SJCRH30 (cell line): ENCODE measurements at places on chromosomes 6 and 20.

GRCh38 chr20:37567331-37567665 is 39.6 kb upstream of the BLCAP start:
- peak overlapping the region; percentile 26; the same call in 1 of the 2 replicates for H3K27ac ChIP-seq
- H3K4me1 ChIP-seq = peaks cover 37% of the 10 kb centered on the region
- H3K36me3 ChIP-seq = no peaks in the 10 kb centered on the region
- peak overlapping the region; percentile 22 for H3K4me3 ChIP-seq

- H3K27ac ChIP-seq = no peak overlapping the region
- no peaks in the 10 kb centered on the region for H3K27me3 ChIP-seq
- H3K4me3 ChIP-seq = no peak overlapping the region
- peaks cover 14% of the 10 kb centered on the region for H3K4me1 ChIP-seq
Measured at GRCh38 chr6:119543332-119543731, 193.8 kb upstream of the MAN1A1 start.

DNA sequence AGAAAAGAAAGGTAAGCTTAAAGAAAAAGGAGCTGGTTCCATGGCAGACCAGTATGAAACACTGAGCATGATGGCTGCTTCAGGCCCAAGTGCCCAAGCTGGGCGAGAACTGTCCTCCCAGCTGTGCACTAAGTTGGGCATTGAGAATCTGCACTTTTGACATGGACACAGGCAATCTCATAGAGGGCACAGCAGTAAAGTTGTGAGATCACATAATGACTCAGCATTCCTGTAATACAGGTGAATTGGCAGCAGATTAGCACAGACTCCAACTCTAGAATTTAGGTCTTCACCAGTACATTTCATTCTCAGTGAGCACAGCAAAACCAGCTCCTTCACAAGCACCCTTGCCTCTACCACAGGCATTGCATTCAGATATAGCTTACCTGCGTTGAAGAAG is 343.4 kb downstream of the PKHD1 start:
- no peak overlapping the region for H3K4me3 ChIP-seq
- H3K4me1 ChIP-seq = no peaks in the 10 kb centered on the region
- no peak overlapping the region for H3K27ac ChIP-seq
- H3K36me3 ChIP-seq = no peaks in the 10 kb centered on the region

DNA sequence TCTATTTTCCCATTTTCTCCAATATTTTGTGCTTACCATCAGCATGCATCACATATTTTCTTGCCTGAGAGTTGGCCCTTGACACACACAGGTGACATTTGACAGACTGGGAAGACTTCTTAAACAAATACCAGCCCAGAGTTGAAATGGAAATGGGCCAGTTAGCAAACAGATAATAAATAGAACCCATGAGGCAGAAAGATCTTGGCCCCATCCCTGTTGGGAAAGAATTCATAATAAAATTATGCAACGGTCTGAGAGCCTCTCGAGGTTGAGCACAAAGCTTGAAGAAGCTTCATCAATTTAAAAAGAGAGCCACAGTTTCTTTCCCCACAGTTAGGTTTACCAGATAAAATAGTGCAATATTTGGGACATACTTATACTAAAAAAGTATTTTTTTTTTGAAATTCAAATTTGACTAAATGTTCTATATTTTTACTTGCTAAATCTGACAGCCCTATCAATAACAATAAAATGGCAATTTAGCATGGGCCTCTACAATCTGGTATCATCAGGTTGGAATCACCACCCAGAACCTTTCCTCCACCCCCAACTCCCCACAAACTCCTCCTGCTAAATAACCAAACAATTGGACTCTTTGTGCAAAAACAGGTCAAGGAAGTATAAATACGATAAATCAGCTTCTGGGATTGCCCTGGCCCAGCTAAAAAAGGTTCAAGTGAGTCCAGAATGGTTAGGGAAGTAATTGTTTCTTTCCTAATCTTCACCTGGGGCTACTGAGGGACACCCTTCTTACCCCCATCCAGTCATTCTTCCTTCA is 129.8 kb downstream of the CD164 start:
- DNase-seq = no peak
- no peak overlapping the region for H3K27ac ChIP-seq
- H3K36me3 ChIP-seq = no peaks in the 10 kb centered on the region

DNA sequence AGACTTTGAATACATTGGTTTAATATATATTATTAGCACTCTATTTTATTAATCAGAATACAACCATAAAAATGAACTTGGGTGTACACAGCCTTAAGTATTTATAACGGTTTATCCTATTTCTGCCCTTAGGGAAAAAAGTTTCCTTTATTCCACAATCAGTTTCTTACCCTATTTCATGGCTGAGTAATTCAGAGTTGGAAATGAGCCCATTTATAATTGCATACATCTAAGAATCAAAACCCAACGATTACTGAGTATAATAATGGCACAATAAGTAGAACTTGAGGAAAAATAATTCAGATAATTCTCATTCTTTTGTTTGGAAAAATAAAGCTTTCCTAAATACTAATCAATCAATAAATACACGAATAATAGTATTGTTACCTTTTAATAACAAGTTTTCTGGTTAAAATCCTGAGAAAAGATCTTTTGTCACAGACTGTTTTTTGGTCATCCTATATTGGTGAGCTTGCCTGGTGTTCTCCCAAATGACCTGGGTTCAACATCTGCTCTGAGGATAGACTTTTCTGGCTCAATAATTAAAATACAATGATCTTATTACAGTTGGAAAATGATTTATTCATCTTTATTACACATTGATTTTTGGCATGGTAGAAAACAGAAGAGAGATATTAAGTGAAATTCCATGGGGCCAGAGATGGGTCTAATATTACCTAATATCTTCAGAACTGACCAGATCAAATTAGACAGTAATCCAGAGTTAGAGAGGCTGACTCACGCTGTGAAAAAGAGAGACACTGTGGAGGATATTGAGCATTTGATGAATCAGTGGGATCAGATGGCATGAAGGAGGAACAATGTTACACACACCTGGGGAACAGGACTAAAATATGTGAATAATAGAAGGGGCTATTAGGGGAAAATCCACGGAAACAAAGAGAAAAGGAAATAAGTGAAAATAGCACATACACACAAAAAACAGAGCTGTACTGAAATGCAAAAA is 162.1 kb upstream of the TBX18 start:
- H3K4me3 ChIP-seq = no peak overlapping the region
- no peaks in the 10 kb centered on the region for H3K27me3 ChIP-seq
- H3K27ac ChIP-seq = no peak overlapping the region
- H3K4me1 ChIP-seq = no peaks in the 10 kb centered on the region
- no peak for DNase-seq

- no peaks in the 10 kb centered on the region for H3K4me1 ChIP-seq
- no peak overlapping the region for H3K4me3 ChIP-seq
- no peak overlapping the region for H3K27ac ChIP-seq
- DNase-seq = no peak
- H3K27me3 ChIP-seq = no peaks in the 10 kb centered on the region
Measured at GRCh38 chr6:147514831-147515230, 6.3 kb downstream of the SAMD5 start.

GRCh38 chr6:121609281-121609680 is 173.8 kb downstream of the GJA1 start:
- H3K36me3 ChIP-seq = no peaks in the 10 kb centered on the region
- DNase-seq = no peak
- H3K4me3 ChIP-seq = no peak overlapping the region
- no peaks in the 10 kb centered on the region for H3K4me1 ChIP-seq
- no peak overlapping the region for H3K27ac ChIP-seq
- H3K27me3 ChIP-seq = no peaks in the 10 kb centered on the region

GRCh38 chr6:138575257-138575656 is 76.0 kb upstream of the NHSL1 start:
- no peaks in the 10 kb centered on the region for H3K27me3 ChIP-seq
- H3K4me3 ChIP-seq = no peak overlapping the region
- no peak overlapping the region for H3K27ac ChIP-seq
- DNase-seq = no peak
- H3K4me1 ChIP-seq = no peaks in the 10 kb centered on the region

DNA sequence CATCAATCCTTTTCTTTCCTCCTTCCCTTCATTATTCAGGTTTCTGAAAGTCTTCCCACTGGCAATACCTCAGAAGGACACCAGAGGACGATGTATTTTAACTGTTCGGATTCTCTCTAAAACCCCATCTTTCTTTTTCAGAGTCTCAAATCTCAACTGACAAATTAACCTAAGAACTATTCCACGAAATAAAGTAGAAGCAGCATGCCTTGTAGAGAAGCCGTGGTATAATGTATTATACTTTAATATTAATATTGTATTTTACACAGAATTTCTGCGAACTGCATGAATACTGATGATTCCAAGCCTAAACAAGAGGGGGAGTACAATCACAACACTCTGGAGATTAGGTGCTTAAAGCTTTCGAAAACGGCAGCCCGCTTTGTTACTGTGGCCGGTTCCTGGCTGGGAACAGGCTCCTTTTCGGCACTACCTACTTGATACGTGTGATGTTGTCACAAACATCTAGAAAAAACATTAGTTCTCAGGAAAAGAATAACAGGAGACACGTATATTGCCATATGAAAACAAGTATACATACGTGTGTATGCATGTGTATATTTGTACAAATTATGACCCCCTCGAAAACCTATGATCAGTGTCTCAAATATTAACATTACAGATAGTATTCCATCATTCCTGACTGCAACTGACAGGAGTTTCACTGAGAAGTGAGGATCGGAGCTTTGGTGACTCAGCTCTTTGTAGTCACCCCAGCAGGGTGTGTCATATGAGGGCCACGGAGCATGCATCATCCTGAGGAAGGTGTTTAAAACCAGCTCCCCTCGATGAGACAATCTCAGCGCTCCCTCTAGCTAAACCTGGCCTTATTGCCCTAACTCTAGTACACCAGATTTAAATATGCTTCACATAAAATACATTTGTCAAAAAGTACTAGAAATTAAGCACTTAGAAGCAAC is 319.7 kb upstream of the TCF21 start:
- peak; percentile 73 for DNase-seq
- no peaks in the 10 kb centered on the region; the same call in 1 of the 2 replicates for H3K27me3 ChIP-seq
- peak overlapping the region; percentile 43 for H3K4me3 ChIP-seq
- H3K36me3 ChIP-seq = no peaks in the 10 kb centered on the region
- no peak overlapping the region for H3K27ac ChIP-seq
- H3K4me1 ChIP-seq = no peaks in the 10 kb centered on the region

- no peak overlapping the region for H3K27ac ChIP-seq
- no peaks in the 10 kb centered on the region for H3K36me3 ChIP-seq
- H3K27me3 ChIP-seq = no peaks in the 10 kb centered on the region
Measured at GRCh38 chr20:50744143-50744792, 12.9 kb downstream of the PARD6B start.

- peak; percentile 40 for DNase-seq
- no peaks in the 10 kb centered on the region; the same call in 1 of the 2 replicates for H3K27me3 ChIP-seq
- no peaks in the 10 kb centered on the region for H3K4me1 ChIP-seq
Measured at GRCh38 chr6:37021356-37022129, 16.1 kb downstream of the FGD2 start.

- no peaks in the 10 kb centered on the region for H3K27me3 ChIP-seq
- H3K4me3 ChIP-seq = no peak overlapping the region
- H3K36me3 ChIP-seq = no peaks in the 10 kb centered on the region
- no peak for DNase-seq
- H3K27ac ChIP-seq = no peak overlapping the region
Measured at GRCh38 chr20:44288252-44288651, 22.8 kb downstream of the FITM2 start.

GRCh38 chr6:47631269-47631772 is 67.1 kb upstream of the ADGRF4 start:
- H3K27ac ChIP-seq = no peak overlapping the region
- peak; percentile 67 for DNase-seq
- no peaks in the 10 kb centered on the region for H3K4me1 ChIP-seq
- H3K4me3 ChIP-seq = no peak overlapping the region
- H3K27me3 ChIP-seq = no peaks in the 10 kb centered on the region
